ENCODE measurements at places on chromosomes 7 and 10. TPM values are rescaled to one million over a fixed set of nuclear protein-coding genes. Genes with fewer than 3 reads are reported as not detected.

GRCh38 chr7:155710530-155710929, 66.1 kb downstream of the RBM33 start:
- DNase-seq = no peak

DNA sequence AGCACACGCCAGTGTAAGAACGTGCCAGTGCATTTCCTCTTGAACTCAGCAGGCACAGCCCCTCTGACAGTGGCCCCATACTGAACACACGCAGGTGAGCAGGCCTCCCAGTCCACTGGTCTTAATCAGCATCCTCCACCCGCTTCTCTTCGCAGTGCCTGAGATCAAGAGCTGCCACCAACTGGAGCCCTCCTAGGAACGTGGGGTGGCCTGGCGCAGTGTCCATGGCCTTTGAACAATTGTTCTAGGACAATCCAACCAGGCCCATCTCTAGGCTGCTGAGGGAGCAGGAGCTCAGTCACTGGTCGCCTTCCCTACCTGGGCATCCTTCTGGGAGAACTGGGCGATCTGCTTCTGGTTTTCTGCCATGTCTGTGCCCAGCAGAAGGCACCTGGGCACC, 15.2 kb downstream of the PYROXD2 start:
- no peak for DNase-seq

DNA sequence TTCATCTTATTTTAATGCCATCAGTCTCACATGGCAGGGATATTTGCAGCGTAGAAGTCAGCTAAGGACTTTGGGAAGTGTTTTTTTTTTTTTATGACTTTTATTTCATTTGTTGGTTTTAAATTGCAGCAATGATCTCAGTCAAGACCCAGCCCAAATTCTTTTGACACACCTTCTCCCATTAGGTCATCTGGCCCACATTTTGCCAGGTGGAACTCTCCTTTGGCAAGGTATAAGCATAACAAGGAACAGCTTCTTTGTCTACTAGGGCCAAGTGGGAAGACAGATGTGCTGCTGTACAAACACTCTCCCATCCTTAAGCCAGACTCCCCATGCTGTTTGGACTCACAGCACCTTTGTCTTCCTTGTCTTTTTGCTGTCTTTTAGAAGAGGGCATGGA, 41.8 kb downstream of the PLEKHA8 start:
- DNase-seq = no peak

GRCh38 chr7:135179321-135179925, 8.9 kb upstream of the CYREN start:
- DNase-seq = no peak

The HTR5A gene
- polyA plus RNA-seq = not detected

GRCh38 chr10:14306190-14306589, 24.5 kb downstream of the FRMD4A start:
- no peak for DNase-seq

Measured in lung (tissue), 17 donors.